ENCODE measurements at places on chromosomes 12 and 14.

GRCh38 chr14:55458800-55459515, 18.5 kb upstream of the TBPL2 start:
- peak; percentile 27 for DNase-seq

GRCh38 chr12:10088955-10089900, 9.6 kb downstream of the CLEC1A start:
- no peak for DNase-seq

DNA sequence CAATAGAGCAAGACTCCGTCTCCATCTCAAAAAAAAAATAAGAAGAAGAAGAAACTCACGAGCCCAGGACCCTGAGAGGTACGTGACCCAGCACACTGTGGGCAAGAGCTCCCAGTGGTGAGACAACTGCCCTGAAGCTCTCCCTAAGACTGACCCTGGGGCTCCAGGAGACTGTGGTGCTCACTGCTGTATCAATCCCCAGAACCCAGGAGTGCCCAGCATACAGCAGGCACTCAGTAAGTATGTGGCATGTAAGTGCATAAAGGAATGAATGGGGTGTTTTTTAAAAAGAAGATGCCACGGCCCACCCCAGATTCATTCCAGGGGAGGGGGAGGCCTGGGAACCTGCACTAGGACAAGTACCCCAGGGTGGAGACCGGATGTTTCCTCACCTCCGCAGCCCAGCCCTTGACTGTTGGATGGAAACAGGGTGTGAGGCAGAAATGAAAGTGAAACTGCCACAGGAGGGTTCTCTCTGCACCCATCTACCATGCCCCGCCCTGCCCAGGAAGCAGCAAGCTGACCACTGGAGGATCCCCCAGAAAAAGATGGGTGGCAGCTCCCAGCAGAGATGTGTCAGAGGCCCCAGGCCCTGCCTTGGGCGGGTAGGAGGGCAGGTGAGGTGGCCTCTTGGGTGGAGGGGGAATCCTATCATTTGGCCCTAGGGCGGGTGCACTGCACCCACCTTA, 12.2 kb downstream of the ITPK1 start:
- no peak for DNase-seq

DNA sequence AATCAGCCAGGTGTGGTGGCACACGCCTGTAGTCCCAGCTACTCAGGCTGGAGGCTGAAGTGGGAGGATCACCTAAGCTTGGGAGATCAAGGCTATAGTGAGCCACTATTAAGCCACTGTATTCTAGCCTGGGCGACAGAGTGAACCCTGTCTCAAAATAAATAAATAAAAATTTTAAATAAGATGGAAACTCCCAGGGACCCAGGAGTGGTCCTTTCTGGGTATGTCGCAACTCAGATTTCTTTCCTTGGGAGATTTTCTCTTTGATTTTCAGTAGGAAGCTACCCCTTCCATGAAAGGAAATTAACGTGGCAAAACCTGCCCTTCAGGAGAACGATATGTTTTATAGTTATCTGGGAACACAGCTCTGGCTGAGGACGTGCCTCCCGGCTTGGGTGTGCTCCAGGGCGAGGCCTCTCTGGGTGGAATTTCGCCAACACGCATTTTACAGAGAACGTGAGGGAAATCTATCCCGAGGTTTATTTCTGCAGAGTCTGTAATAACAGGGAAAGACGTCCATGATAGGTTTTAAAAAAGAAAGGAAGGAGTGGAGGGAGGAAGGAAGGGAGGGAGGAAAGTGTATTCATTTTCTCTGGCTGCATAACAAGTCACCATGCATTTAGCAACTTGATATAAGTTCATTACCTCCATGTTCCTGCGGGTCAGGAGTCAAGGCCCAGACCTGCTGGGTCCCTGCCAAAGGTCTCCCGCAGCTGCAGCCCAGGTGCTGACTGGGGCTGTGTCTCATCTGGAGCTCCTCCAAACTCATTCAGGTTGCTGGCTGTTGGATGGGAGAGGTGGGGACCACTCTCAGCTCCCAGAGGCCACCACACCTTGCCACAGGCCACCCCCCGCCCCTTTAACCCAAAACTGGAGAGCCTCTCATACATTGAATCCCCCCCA, 80.6 kb upstream of the GSC start:
- no peak for DNase-seq

DNA sequence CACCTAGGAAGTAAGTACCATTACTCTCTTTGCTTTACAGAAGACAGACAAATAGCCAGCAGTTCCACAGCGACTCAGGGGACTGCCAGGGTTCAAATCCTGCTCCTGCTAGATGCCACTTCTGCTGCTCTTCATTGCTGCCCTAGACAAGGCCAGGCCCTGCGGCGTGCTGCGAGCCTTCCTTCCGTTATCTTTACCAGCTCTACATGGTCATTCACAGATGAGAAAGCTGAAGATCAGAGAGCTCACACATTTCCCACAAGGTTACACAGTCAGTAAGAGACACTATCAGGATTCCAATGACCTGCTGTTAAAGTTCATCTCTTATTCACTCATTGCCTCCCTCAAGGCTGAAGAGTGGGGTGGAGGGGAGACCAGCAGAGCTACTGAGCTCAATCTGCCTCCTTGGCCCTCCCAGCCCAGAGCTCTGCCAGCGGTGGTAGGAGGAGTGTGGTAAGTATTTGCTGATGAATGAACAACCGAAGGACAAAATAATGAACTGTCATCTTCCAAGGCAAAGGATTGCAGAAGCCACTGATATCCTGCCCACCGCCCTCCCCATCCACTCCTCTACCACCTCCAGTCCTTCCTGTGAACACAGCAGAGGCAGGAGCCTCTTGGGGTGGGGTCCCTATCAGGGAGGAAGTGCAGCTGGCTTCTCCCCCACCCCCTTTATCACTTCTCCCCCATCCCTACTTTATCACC, 14.6 kb upstream of the HDAC7 start:
- no peak for DNase-seq

DNA sequence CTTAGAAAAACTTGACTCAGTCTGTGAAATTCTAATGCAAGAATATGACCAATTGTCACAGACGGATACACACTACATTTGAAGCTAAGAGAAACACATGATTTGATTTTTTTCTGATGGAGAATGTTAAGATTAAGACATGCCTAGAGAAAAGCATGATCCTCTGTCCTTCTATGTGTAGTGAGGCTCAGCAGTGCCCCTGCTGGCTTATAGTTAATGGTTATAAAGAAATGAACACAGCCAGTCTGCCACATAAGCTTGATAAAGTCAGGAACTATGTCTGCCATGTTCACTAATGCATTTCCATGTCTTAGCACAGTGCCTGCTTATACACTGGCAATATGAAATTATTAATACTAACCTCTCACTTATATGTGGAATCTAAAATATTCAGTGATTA, 168.1 kb upstream of the DAAM1 start:
- DNase-seq, result no peak

DNA sequence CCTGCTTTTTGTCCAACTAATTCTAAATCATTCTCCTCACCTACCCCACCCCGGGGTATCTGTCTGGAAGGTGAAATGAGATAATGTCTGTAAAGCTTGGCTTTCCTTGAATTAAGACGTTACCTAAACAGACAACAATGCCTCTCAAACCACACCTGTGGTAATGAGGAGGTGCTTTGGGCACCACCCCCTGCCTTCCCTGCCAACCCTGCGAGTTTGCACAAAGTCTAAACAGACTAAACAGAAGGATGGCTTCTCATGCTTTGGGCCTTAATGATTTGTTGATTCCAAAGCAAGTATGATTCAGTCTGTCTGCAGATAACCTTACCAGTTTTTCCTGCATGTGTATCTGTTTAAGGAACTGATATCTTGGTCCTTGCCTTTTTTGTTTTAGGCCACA, 82.4 kb downstream of the ZFC3H1 start:
- no peak for DNase-seq
